ENCODE measurements at places on chromosomes 3 and 15.
A peak's percentile ranks its signal among the peaks of the same experiment; 100 is the strongest.

DNA sequence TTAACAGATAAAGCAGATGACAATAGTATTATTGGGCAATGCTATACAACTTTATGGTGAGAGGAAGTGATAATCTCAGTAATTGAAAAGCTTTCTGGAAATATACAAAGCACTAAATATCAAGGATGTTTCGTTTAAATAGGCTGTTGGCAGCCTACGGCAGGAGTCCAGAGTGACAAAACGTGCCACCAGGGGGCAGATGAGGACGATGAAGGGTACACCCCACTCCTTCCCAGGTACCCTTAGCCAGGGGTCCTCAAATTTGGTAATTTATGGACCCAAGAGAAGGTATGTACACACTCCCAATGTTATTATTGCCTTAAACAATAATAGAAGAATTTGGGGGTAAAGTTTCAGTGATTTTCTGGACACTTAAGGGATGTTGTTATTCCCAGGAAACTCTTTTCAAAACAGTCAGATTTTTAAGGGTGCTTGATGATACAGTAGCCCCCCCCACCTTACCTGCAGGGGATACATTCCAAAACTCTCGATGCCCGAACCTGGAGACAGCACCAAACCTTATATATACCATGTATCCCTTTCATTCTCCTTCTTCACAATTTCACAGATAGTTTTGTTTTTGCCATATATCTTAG is 1.4 kb upstream of the MAGEL2 start:
- peak; percentile 54 for DNase-seq

- no peak for DNase-seq
Measured at GRCh38 chr3:127820221-127820825, 2.0 kb downstream of the MGLL start.

DNA sequence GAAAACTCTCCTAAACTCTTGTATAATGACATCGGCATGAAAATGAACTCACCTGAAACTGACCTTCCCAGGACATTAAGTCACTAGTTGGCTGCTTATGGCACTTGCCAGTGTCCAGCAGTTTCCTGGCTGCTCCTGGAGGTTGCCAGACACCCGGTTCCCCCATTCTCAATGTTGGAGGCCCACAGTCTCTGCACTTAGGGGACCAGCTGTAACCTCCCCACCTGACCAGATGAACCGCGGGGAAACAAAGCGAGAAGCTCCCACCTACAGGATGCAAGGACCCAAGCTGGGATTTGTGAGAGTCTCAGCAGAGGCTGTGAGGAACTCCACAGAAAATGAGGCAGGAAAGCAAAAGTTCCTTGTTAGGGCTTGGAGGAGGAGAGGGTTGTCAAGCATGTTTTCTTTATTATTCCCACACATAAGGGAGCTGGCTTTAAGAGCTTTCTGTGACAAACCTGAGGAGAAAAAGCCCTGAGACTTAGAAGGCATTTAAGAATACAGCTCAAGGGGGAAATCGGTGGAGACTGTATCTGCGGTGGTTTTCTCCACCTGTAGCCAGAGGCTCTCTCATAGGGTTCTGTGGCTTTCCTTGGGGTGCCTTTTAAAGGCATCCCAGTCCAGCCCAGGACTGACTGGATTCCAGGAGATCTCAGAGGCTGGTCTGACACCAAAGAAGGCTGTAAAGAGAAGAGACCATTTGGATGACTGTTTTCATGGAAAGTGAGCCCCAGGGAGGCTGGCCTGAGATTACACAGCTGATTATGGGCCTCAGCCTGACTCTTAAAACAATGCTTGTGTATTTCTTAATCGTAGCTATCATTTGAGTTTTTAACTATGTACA is 4.6 kb downstream of the TPM1 start:
- no peak for DNase-seq

DNA sequence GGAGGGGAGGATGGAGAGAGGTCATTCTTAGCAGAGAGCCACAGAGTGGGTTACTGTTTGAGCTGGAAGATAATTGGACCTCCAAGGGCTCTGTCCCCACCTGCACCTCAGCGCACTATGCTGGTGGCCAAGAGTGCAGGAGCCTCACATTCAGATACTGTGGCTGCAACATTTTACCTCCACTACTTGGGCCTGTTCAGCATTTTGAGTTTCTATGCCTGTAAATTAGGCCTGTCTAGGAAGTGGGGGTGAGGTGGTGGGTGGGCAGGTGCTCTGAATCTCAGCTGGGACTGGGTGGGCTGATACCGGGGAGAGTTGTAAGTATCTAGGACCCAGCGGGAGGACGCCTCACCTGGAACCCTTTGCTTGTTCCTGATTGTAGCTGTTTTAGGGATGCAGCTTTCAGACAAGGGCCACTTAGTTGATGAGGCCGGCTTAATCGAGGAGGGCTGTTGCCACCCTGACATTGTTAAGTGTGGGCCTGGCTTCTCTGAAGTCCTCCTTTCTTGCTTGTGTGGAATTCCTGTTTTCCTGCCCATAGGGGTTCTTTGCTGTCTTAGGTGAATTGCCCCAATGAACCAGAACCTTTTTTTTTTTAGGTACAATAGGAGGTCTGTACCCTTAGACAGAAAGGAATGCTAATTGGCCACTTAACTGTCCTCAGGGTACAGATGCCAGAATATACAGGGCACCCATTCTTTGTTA is 83.8 kb downstream of the SMAD3 start:
- no peak for DNase-seq

DNA sequence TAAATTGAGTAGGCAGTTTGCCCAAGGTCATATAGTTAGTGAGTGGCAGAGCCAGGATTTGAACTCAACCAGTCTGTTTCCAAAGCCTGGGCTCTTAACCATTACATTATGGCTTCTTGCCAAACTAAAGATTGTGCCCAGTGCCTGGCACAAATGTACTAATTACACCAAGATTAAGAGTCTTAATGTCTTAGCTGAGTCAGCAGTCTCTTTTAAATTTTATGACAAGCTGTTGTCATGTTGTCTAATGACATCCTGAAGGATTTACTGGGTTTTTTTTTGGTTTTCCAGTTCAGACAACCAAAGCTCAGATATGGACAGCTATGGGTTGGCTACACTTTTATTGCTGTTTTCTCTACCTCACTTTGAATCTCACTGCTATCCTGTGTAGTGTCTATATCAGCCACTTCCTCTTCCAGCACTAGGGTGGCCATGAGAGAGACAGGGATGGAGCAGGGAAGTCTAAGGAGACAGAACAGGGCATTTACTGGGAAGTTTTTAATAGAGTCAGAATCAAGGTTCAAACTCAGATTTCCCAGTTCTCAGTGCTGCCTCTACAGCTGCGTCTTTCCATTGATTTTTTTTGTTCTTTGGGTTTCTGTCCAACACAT is 10.5 kb downstream of the FBXL2 start:
- no peak for DNase-seq

GRCh38 chr3:102161384-102162006 is 273.3 kb upstream of the ZPLD1 start:
- DNase-seq, result no peak

GRCh38 chr3:141853629-141854168 is 22.7 kb upstream of the ATP1B3 start:
- DNase-seq, result no peak

GRCh38 chr15:25909325-25909724 is 46.2 kb upstream of the ATP10A start:
- no peak for DNase-seq

DNA sequence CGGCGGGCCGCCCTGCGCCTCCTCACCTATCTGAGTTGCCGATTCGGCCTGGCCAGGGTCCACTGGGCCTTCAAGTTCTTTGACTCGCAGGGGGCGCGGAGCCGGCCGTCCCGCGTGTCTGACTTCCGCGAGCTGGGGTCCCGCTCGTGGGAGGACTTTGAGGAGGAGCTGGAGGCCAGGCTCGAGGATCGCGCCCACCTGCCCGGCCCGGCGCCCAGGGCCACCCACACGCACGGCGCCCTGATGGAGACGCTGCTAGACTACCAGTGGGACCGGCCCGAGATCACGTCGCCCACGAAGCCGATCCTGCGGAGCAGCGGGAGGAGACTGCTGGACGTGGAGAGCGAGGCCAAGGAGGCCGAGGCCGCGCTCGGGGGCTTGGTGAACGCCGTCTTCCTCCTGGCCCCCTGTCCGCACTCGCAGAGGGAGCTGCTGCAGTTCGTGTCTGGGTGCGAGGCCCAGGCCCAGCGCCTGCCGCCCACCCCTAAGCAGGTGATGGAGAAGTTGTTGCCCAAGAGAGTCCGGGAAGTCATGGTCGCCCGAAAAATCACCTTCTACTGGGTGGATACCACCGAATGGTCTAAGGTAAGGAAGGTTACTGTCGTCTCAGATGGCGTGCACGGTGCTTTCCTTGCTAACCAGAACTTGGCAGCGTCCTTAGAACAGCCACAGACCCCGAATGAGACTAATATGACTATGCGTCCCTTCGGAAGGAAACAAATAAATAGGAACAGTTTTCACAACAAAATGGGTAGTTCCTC is 567 bp downstream of the TICRR start:
- DNase-seq, result no peak

DNA sequence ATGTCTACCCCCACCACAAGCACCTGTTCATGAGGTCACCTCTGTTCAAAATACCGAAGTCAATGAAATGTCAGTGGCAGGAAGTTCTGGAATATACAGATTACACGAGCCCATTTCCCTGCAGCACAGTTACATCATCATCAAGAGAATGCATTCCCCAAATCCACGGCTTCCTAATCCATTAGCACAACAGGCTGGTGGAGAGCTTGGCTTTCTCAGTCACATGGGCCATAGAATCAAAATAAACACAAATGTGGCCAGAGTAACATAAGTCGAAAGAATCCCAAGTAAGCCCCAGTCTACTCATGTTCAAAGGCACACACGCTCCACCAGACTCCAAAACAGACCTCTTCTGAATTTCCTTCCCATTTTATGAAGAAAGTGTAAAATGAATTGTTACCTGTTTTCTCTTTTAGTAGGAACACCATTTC is 419.3 kb downstream of the MAGI1 start:
- no peak for DNase-seq

Measured in K562 (cell line).